ENCODE measurements at places on chromosomes 2 and 18.
A peak's percentile ranks its signal among the peaks of the same experiment; 100 is the strongest.

DNA sequence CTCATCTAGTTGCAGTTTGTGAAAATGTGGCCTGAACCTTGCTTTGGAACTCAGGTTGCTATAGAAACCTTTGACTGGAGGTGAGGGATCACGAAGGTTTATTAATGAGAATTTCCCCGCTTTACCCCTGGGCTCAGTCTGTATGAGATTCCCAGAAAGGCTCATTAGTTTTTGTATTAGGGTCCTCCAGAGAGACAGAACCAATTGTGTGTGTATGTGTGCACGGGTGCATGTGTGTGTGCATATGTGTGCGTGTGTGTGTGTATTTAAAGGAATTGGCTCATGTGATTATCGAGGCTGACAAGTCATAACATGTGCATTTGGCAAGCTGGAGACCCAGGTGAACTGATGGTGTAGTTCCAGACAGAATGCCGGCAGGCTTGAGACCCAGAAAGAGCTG lies 113.8 kb upstream of the DLX2 start:
- DNase-seq, result no peak

GRCh38 chr2:45891719-45892424 lies 240.4 kb downstream of the PRKCE start:
- DNase-seq, result no peak

GRCh38 chr2:55431982-55432627 lies 12.4 kb upstream of the CCDC88A start:
- DNase-seq, result peak; percentile 32

- DNase-seq, result no peak
Measured at GRCh38 chr2:37645362-37645761, 26.1 kb downstream of the CDC42EP3 start.

DNA sequence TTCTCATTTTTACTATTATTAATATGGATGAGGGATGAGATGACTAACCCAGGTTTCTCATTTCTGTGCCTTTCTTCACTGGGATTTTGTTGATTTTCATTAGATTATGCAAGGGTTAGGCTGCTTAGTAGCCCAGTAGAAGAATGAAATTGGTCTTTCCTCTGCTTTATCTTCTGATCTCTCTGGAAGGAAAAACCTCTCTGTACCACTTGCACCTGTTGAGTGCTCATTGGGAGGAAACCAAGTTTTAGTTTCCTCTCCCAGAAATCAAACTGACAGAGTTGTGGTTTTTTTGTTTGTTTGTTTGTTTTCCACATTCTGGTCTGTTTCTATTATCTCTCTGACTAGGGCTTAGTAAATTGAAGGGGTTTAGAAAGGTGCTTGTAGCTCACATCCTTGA lies 60.8 kb downstream of the KIAA1328 start:
- no peak for DNase-seq

- DNase-seq, result no peak
Measured at GRCh38 chr2:145584353-145584752, 1064.4 kb upstream of the ZEB2 start.

GRCh38 chr2:213125646-213126347 lies 25.6 kb downstream of the IKZF2 start:
- no peak for DNase-seq

- no peak for DNase-seq
Measured at GRCh38 chr18:50155406-50155805, 39.5 kb downstream of the MYO5B start.

DNA sequence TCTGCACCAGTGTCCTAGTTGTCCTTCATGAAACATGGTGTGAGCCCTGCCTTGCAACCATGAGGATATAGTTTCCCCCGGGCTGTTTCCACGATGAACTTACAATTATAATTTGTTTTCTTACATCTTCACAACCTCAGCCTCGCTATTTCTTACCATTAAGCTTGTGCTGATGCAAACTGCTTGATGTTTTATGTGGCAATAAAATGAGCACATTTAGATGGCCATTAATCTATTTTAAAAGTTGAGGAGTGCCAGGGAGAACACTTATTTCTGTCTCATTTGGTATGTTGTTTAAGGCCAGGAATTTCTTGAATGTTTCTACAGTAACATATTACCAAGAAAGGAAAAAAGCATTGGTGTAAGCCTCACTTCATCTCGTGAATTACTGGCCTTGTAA lies 214.5 kb upstream of the SLC8A1 start:
- no peak for DNase-seq

- DNase-seq, result no peak
Measured at GRCh38 chr2:43459446-43460173, 136.2 kb downstream of the THADA start.

DNA sequence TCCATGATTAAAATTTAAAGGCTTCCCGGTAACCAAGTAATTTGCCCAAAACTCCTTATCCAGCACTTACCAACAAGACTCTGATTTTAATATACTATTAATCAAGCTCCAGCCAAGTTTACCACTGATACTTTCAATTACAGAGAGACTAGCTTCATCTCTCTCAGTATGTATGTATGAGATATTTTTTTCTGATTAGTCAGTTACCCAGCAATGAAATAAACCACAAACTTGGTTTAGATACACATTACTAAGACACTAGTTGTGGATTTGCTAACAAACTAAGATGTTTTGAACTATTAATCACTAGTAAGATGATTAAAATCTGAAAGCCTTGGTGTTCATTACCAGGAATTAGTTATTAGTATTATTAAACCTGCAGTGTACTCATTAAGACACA lies 1272.2 kb upstream of the ACVR2A start:
- DNase-seq, result no peak

DNA sequence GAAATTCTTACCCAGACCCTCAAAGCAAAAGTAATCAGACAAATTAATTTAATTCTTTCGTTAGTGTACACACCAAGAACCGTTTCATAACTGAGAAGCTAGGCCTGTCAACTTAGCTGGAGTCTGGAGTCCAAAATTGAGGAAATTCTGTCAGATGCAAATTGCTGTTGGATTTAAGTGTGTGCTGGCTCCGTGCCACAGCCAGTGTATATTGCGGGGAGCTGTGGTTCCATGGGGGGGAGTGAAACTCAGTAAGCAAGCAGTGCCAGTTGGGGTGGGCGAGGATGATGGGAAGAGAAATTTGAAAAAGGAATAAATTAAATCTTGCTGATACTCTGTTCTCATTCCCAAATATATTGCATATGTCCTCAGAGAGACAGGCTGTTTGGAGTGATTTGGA lies 4.0 kb downstream of the ARPC2 start:
- DNase-seq, result no peak

DNA sequence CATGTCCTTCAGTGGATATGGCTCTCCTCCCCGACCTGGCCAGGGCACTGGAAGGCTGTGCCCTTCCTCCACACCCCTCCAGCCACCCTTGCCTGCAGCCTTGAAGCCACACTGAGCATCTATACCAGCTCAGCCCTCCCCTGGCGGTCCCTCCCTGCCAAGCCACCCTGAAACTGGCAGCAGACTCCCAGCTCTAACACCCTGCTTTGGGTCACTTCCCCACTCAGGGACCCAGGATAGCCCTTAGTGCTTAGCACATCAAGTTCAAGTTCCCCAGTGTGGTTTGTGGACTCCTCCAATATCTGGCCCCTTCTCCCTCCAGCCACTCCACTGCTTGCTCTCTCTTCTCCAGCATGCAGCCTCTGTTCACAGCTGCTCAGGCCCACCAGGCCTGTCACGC lies 89.4 kb downstream of the TNS1 start:
- DNase-seq, result no peak

- no peak for DNase-seq
Measured at GRCh38 chr2:228768818-228769217, 502.3 kb downstream of the PID1 start.
